ENCODE measurements at places on chromosomes 3 and 15.

DNA sequence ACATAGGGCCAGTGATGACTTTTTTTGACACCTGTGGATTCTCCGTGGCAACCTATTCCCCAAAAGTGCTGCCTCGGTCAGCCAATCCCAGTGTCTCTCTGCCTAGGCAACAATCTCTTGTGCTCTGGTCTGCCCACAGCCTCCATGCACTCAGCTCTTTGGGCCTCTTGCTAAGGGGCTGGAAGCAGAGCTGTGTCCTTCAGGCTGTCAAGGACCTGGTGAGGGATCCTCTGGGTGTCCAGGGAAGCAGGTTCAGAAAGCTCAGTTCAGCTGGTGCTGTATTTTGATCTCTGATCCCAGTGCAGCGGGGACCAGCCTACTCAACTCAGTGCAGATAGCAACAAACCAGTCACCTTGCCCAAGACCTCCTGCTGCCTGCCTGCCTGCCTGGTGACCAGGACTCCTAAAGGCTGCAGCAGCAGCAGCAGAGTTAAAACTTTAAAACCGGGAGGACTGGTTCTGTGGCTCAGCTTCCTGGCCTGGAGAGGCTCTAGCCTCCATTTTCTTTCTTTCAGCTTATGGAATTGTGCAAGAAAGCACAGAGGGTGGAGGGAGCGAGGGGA lies 6.2 kb downstream of the PAK6 start:
- DNase-seq, result no peak

DNA sequence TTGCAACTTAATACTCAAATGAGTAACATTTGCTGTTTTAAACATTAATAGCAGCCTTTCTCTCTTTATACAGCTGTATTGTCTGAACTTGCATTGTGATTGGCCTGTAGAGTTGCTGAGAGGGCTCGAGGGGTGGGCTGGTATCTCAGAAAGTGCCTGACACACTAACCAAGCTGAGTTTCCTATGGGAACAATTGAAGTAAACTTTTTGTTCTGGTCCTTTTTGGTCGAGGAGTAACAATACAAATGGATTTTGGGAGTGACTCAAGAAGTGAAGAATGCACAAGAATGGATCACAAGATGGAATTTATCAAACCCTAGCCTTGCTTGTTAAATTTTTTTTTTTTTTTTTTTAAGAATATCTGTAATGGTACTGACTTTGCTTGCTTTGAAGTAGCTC lies 40.3 kb downstream of the CTNNB1 start:
- DNase-seq, result no peak

DNA sequence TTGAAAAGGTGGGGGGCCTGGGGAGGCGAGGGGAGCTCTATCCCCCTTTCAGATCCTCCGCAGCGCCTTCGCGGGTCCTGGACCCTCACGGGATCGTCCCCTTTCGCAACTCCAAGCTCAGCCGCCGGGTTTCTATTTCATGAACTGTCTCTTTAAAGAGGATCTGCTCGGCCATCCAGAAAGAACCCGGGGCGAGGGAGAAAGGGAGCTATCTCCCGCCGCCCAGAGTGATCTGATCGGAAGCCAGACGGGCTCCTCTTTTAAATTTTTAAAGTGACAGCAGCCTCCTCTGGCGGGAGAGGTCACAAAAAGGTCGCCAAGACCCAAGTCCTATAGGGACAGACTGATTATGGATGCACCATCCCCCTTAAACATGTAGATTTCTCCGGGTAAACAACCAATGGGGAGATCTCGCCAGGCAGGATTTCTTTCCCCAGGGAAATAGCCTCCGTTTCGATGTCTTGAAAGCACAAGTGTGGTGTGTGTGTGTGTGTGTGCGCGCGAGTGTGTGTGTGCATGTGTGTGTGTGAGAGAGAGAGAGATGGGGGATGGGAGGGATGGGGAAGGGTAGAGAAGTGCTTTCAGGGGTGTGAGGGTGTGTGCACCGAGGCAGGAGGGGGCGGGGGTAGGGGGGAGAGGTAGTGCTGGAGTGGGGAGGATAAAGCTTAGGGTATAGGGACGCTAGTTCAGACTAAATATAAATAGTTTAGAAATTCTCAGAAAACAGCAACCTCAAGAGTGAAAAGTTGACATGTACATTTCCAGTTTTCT lies 516.1 kb downstream of the MECOM start:
- DNase-seq, result no peak

DNA sequence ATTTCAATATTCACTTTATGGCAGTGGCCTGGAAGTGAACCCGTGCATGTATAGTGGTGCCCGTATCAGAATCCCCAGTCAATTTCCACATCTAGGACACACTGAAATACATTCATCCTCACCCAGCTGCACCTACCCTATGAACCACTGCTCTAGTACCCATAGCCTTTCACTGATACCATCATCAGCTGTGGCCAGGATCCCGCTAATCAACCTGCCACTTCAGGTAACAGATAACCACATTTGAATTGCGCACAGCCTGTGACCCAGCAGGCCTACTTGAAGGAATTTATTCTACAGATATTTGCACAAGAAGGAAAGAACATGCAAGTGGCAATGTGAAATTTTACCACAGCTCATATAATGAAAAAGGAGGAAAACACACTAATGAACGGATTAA lies 161.0 kb upstream of the CCDC54 start:
- no peak for DNase-seq

GRCh38 chr3:179898024-179898423 lies 138.7 kb downstream of the PEX5L start:
- DNase-seq, result peak; percentile 25

DNA sequence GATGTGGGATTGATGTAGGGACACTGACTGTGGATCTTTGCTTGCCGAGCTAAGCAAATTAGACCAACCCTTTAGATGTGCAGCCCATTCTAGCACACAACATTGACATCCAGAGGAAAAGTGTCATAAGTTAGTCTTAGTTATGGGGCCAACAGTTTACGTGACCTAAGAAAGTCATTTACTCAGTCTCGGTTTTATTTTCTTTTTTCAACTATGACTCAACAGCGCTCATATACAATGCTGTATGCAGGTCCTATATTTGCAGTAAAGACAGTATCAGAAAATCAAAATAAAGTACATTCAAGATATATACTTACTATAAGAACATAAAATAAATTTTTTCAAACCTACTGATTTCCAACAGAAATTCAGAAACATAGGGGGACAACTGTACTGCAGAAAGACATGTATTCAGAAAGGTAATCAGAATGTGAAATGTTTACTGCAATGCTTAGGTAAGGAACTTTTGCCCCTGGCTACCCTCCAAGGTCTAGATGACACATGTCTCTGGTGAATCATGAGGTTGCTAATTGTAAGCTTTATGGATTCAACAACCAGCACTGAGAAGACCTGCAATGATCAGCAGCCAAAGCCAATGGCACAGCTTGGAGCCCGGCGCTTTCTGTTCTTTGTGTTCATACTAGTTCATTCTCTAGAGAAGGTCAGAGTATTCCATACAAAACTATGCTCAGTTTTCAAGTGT lies 317.5 kb upstream of the CNTN6 start:
- no peak for DNase-seq

DNA sequence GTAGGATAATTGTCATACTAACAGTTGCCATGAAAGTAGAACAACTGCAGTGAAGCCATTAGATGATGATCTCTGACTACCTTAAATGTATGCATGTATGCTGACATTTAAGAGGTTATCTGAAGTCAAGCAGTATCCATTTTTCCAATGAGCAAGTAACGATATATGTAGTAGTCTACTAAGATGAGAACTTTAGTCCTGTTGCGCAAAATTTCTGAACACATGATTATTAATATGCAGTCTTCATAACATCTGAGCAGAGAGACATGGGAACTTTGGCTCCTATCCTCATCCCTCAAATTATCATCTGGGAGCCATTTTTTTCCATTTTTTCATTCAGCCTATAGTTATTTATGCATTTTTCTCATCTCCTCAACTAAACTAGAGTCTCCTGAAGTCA lies 79.2 kb downstream of the MME start:
- DNase-seq, result no peak

- DNase-seq, result peak; percentile 92
Measured at GRCh38 chr3:196179380-196180308, 31.6 kb downstream of the ZDHHC19 start.

- no peak for DNase-seq
Measured at GRCh38 chr15:45458746-45459403, 63.7 kb downstream of the SLC30A4 start.

- DNase-seq, result no peak
Measured at GRCh38 chr3:77799278-77799677, 759.4 kb downstream of the ROBO2 start.

- DNase-seq, result no peak
Measured at GRCh38 chr3:39315420-39315819, 14.1 kb upstream of the CCR8 start.

DNA sequence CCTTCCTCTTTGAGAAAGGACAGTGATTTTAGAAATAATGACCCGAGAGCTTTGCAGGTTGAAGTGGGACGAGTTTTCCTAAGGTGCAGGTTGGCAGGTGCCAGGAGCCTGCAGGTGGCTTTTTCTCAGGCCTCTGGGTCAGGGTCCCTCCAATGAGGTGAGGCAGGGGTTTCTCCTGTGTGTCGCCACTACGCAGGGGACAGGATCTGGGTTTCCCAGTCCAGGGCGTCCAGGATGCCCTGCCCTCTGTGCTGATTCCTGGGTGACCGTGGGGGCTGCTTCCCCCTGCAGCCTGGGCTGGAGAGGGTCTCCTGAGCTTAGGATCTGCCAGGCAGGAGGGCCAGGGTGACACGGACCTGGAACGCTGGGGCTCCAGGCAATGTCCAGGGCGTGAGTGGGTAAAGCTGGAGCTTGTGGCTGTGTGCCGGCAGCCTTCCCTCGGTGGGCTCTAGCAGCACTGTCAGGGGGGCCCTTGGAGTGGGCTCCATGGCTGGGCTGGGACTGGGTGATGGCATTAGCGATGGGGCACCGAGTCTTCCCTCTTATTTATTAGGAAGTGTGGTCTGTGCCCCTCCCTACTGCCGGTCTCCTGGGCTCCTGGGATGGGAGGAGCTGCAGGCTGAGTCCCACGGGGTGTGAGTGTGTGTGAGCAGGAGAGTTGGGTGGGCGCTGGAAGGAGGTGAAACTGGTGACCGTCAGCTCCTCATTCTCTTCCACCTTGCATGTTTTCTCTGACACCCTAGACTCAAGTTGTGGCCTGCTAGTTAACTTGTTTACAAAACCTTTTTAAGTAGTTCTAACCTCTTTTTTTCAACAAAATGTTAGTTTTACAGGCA lies 1.8 kb downstream of the APBA2 start:
- DNase-seq, result no peak

- no peak for DNase-seq
Measured at GRCh38 chr3:37255990-37256308, 81.6 kb upstream of the LRRFIP2 start.

DNA sequence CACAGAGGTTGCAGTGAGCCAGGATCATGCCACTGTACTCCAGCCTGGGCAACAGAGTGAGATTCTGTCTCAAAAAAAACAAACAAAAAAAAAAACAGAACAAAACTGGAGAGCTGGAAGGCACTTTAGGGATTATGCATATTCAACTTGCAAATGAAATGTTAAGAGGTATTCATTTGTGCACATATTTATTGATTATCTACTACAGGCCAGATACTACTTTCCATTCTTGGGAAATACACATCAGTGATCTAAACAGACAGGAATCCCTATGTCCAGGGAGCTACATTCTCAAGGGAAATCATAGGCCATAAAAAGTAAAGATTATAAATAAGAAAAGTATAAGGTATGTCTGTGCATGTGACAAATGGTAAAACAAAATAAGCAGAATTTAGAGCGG lies 322.6 kb downstream of the GABRG3 start:
- no peak for DNase-seq

DNA sequence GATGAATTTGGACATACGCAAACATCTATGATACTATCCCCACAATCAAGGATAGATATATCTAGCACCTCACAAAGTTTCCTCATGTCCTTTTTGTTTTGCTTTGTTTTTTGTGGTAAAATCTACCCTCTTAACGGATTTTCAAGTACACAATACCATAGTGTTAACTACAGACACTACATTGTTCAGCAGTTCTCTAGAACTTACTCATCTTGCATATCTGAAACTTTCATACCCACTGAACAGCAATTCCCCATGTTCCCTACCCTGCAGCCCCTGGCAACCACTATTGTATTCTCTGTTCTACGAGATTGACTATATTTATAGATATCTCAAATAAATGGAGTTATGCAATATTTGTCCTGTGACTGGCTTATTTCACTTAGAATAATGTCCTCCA lies 58.1 kb upstream of the TJP1 start:
- DNase-seq, result no peak

- DNase-seq, result no peak
Measured at GRCh38 chr3:101513419-101513986, 491 bp upstream of the SENP7 start.

GRCh38 chr3:88151358-88151757 lies 1.6 kb downstream of the C3orf38 start:
- DNase-seq, result no peak

GRCh38 chr15:62848632-62849050 lies 193.9 kb upstream of the TPM1 start:
- no peak for DNase-seq

GRCh38 chr15:58442122-58442521 lies 10.3 kb downstream of the LIPC start:
- DNase-seq, result no peak

All from GM12864 (cell line).